HFF-Myc (cell line): ENCODE measurements at places on chromosomes 12 and 14.

- DNase-seq = no peak
Observed at GRCh38 chr12:97017213-97017612, 110.2 kb downstream of the NEDD1 start.

- no peak for DNase-seq
Observed at GRCh38 chr12:48034835-48035805, 30.8 kb upstream of the COL2A1 start.

DNA sequence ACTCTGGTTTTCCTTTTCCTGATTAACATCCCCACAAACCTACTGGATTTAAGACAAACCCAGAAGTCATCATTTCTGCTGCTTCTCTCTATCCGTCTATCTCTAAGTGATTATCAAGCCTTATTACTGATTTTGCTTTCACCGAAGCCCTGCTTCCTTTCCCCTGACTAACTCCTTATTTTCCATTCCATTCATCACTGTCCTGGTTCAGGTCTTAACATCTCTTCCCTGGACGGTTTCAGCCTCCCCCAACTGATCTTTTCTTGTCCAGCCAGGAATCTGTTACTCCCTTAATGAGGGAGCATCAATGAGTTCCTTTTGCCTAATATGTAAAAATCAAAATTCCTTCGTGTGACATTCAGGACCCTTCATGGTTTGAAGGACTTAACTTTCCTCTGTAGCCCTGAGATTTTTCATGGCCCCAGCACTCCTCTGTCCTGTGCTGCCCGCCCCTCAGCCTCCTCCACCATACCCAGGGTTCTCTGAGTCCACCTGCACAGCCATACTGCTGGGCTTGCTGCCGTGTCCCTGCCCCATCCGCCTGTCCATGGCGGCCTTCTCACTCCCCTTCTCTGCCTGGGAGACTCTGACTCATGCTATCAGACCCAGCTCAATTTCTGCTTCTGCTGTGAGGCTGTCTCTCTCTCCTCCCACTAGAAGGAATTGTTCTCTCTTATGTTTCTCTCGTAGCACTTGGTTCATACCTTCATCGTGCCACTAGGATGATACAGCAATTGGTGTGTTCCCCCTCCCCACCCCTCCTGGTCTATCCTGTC is 167.8 kb upstream of the HIF1A start:
- DNase-seq = no peak

GRCh38 chr12:115990241-115990640 is 287.3 kb downstream of the MED13L start:
- no peak for DNase-seq

- peak; percentile 32 for DNase-seq
Observed at GRCh38 chr14:95460647-95461478, 55.6 kb downstream of the SYNE3 start.

DNA sequence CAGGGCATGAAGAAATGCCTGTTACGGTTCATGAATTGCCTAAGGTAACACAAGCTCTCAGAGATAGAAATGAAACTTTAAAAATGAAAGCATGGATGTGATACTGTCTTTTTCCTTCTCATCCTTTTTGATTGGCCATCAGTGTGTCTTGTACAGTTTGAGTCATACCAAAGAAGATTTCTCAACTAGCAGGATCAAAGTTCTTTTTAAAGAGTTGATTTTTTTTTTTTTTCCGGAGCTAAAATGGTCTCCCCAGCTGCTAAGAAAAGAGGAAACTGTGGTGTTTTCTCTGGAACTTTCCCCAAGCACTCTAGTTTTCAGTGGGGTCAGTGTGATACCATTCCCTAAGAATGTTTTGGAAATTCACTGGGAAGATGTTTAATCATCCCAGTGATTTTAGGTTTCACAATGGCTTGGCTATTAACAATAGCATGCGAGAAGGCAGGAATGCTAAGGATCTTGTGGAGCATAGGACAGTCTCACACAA is 105.0 kb downstream of the ETNK1 start:
- no peak for DNase-seq

DNA sequence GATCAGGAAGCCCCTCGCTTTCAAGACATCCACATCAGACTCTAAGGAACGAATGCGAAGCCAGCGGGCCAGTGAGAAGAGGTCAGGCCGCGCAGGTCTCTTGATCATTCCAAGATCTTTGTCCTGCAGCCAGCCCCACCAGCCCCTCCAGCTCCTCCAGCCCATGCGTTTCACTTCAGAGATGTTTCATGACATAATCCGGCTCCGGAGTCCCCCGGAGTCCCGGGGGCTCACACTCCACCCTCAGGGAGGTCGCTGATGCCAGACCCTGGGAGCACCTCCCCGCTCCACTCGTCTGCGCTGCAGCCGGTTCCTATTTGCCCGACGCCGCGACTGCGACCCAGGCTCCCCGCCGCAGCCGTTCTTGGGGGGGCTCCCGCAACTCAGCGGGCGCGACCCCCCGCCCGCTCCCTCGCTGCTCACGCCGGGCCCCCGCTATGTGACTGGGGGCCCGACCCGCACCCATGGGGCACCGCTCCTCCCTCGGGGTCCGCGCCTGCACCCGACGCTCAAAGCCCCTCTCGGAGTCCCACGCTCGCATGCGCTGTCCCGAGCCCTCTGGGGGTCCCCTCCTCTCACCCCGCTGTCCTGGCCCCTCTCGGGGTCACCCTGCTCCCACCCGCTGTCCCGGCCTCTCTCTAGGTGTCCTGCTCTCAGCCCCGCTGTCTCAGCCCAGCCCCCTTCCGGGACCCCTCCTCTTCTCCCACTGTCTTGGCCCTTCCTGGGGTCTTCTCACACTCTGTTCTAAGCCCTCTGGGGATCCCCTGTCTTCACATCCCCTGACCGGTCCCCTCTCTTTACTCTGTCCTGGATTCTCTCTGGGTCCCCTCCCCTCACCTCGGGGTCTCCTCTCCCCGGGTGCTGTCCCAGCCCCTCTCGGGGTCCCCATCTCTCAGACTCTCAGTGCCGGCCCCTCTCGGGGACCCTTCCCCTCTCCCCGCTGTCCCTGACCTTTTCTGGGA is 1.1 kb downstream of the TAOK3 start:
- DNase-seq = no peak

GRCh38 chr14:73468828-73469375 is 10.6 kb upstream of the NUMB start:
- DNase-seq = no peak

GRCh38 chr12:65634061-65634460 is 190.2 kb upstream of the HMGA2 start:
- DNase-seq = no peak

GRCh38 chr14:34649344-34649743 is 19.4 kb upstream of the SNX6 start:
- DNase-seq = peak; percentile 94

GRCh38 chr12:95574799-95575452 is 23.6 kb upstream of the USP44 start:
- peak; percentile 15 for DNase-seq

GRCh38 chr14:59116984-59117415 is 71.5 kb upstream of the DAAM1 start:
- no peak for DNase-seq

- DNase-seq = no peak
Observed at GRCh38 chr12:107602446-107602845, 83.2 kb upstream of the PWP1 start.

- no peak for DNase-seq
Observed at GRCh38 chr12:53991077-53991460, 6.1 kb downstream of the HOXC10 start.

GRCh38 chr12:45234139-45234865 is 18.4 kb downstream of the ANO6 start:
- peak; percentile 92 for DNase-seq

DNA sequence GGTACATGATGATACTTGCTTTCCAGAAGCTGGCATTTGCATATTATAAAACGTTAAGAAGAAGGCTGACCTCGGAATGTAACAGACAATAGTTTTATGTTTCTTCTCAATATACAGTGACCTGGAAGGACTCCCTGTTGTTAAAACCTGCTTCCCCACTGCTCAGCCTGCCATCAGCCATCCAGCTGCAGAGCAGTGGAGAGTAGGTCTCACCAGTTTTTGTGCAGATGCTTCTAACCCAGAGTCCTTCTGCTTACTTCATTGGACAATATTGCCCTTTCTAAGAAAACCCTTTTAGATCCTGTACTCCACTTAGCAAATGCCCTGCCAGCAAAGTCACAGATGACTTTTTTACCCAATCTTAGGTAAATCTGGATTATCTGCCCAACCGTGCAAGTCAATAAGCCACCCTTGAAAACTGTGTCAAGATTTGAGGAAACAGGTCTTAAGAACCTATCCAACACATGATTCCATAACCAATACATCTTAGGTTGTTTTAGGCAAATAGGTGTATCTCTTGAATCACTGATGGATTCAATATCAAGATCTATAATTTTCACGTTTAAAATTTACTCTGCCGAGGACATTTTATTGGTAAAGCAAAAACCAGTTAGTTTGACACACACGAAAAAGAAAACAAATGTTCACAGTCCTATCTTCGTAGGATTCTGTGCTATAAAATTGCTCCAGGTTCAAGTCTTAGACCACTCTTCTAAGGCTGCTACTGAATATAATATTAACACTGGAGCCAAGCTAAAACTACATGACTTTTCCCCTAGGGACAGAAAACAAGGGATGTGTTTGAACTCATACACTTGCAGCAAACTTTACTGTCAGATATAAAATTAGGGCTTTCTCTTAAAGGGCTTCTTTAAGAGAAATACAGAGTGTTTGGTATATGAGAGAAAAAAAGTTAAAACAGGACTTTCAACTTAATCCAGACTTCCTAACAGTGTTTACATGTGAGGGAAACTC is 5.7 kb downstream of the PHLDA1 start:
- DNase-seq = no peak

DNA sequence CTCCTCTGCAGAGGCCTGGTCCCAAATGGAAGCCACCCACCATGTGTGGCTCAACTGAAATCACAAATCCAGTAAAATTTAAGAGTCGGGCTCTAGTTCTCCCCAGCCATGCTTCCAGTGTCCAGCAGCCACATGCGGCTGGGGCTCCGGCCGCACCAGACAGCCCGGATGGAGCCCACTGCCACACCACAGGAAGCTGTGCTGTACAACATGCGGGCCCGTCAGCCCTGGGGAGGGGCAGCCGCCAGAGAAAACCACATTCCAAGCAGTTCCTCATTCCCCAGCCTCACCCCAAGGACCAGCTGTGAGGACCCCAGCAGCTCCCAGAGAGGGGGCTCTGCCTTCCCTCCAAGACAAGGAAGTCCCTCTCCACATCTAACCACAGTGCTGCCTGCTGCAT is 135.0 kb downstream of the NCOR2 start:
- no peak for DNase-seq

- DNase-seq = no peak
Observed at GRCh38 chr12:83665634-83666218, 979.0 kb downstream of the TMTC2 start.

GRCh38 chr12:53182903-53183302 is 2.2 kb upstream of the CSAD start:
- DNase-seq = no peak

DNA sequence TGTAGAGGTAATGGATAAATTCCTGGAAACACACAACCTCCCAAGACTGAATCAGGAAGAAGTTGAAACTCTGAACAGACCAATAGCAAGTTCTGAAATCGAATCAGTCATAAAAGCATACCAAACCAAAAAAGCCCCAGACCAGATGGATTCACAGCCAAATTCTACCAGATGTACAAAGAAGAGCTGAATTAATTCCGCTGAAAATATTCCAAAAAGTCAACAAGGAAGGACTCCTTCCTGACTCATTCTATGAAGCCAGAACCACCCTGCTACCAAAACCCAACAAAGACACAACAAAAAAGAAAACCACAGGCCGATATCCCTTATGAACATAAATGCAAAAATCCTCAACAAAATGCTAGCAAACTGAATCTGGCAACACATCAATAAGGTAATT is 81.5 kb downstream of the SLC38A4 start:
- DNase-seq = no peak

- DNase-seq = no peak
Observed at GRCh38 chr14:31414190-31414833, 6.0 kb downstream of the HEATR5A start.

- DNase-seq = no peak
Observed at GRCh38 chr12:56995930-56996496, 10.3 kb downstream of the ZBTB39 start.

GRCh38 chr14:30211326-30211725 is 283.7 kb upstream of the PRKD1 start:
- DNase-seq = no peak
